Hematopoietic multipotent progenitor cell treated with erythropoietin and hydrocortisone succinate and interleukin-3 and kit ligand, for 15 days (in vitro differentiated cells): ENCODE measurements at places on chromosomes 3 and 15.

DNA sequence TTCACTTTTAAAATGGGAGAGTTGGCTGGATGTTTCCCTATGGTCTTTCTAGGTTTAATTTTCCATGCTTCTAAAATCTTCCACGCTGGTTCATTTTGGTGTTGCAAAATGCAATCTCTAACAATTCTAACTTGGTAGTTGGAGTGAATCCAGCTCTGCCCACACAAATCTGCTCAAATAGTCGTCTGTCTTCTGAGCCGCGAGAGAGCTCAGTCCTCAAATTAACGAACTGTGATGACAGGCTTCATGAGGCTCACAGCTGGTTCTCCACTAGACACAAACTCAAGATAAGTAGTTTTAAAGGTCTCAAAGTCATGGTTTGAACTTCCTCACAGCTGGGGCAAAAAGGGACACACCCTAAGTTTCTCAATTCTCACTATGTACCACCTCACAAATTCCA is 178.6 kb upstream of the LYSMD4 start:
- no peak for DNase-seq

DNA sequence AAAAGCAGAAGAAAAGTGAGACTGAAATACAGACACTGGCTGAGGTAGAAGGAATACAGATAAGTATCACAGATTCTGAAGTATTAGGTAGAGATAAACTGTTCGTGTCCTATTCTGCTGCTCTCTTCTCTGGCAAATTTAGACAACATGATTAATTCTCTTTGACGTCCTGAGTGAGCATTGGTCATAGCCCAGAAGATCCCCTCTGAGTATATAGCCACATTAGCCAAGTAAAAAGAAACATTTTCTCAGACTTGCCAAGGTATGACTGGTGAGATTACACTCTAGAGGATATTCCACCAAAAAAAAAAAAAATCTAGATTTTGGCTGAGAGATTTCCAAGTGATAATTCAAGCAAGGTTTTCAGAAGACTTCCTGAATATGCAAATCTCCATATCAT is 111.4 kb upstream of the ALCAM start:
- no peak for DNase-seq

- DNase-seq = no peak
Measured at GRCh38 chr15:86275361-86275760, 195.7 kb downstream of the AGBL1 start.

DNA sequence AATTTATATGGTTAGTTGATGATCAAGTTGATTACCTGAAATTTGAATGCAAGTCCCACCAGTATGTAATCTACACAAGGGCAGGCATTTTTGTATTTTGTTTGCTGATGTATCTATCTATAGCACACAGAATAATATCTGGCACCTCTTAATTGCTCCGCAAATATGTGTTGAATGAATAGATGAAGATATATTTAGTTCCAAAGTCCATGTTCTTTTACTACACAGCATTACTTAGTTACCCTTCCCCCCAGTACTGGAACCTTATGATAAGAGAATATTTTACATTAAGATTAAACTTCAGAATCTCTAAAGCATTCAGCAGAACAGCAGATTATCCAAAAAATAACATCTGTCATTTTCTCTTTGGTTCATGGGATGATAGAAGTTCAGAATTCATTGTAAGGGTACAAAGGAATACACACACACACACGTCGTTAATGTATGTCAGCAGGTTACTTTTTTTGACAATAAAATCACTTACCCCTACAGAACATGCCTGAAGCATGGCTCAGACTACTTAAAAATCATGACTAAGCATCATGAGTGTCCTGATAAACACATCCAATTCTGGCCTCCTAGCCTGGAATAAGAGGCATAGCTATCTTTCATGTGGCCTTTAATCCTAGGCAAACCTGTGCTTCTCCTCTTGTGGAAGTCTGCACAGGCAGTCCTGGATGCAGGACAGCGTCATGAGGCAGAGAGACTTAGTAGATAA is 148.9 kb upstream of the TBC1D5 start:
- DNase-seq = no peak

GRCh38 chr3:90011131-90011530 is 903.7 kb downstream of the EPHA3 start:
- DNase-seq = no peak
